Inflammatory macrophage (primary cell): ENCODE measurements at places on chromosomes 7 and 10.

GRCh38 chr7:47931005-47932004, 17.0 kb downstream of the PKD1L1 start:
- no peak for DNase-seq

DNA sequence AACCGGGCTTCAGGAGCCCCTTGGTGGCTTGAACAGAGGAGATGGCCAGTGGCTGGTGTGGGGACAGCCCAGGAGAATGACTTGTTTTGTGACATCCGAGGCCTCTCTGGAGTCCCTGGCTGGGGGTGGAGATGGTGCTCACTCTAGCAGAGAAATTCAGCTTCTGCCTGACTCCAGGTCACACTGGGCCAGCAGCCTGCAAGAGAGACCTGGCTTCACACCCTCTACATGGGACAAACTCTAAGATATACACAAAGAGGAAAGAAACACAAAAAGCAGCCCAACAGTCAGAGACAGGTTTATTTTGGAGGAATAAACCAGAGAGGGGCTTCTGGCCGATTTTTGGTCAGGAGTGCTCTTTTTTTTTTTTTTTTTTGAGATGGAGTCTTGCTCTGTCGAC, 132.8 kb downstream of the ELFN1 start:
- no peak for DNase-seq

DNA sequence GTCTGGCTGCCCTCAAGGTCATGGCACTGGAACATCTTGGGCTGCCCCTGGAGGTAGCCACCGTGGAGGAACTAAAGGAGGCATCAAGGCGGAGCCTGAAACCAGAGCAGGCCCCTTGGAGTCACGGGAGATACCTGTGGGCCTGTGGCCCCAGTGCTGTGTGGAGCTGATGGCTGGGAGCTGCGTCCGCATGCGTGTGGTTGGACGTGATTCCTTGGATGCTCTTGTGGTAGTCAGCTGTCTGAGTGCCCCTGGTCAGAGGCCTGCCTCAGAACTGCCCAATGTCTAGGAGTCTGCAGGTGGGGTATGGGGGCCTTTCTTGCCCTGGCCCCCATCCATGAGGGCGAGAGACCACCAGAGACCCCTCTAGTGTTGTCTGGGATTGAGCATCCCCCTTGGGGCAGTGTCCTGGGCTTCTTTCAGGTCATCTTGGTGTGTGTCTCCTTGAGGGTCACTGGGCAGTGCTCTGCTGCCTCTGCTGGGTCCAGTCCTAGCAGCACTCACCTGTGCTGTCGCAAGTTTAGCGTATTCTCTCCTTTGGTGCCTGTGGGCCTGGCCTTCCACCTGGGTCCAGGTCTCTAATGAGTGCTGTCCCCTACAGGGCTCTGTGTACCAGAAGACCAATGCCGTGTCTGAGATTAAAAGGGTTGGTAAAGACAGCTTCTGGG, 8.1 kb downstream of the PGAM2 start:
- no peak for DNase-seq

DNA sequence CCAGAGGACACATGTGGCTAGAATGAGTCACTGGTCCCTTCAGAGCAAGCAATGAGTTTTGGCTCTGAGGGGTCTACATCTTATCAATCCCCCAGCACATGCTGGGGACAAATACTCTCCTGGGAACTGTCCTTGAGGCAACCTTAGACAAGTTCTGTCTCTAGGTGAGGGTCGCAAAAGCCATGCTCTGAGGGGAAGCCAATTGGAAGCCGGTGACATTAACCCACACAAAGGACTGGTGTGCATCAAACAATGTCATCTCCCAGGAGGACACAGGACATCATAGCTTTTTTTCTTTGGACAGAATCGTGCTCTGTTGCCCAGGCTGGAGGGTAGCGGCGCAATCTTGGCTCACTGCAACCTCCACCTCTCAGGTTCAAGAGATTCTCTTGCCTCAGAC, 111.6 kb upstream of the ZNF722 start:
- DNase-seq: no peak

GRCh38 chr10:131972474-131973071, 9.2 kb downstream of the BNIP3 start:
- peak; percentile 45 for DNase-seq

DNA sequence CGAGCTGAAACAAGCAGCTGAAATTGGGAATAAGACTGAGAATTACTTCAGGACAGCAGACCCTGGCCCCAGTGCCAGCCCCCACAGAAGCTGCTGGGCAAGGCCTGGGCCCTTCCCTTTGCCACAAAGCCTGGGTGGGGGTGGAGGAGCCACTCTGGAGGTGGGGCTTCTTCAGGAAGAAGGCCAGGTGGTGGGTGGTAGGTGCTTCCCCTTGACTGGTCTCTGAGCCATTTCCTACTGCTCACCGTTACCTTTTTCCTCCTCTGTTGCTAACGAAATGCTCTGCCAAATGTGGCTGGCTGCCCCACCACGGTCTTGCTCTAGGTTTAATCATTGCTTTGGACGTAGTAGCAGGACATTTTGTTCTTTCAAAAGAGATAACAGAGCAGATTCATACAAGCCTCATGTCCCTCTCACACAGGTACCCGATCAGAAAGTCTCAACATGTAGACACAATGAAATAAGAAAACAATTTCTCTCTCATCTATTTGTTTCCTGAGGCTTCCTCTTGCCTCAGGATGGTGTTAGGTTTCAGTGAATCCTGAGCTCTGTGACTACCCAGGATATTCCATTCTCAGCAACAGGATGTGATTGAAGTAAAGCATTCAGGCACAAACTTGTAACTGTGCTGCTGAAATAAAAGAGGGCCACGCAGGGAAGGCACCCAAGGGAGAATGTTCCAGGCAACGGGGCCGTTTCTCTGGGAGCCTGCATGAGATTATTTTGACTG, 66.5 kb downstream of the WDR11 start:
- DNase-seq: no peak

DNA sequence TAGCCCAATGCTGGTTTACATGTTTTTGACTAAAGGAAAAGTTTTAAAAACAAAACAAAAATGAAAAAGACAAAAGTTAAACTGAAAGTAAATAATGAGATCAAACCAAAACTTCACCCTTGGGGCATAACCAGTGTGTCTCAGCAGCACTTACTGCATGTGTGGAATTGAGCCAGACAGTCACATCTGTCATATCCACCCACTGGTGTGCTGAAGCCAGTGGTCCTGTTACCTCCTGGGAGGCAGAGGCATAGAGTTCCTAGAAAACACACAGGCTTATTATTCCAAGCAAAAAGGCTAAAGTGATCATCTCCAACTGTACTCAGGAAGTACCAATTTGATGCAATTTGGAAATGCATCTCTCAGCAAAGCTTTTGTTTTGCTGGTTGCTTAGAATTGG, 40.4 kb downstream of the ASAH2 start:
- no peak for DNase-seq

DNA sequence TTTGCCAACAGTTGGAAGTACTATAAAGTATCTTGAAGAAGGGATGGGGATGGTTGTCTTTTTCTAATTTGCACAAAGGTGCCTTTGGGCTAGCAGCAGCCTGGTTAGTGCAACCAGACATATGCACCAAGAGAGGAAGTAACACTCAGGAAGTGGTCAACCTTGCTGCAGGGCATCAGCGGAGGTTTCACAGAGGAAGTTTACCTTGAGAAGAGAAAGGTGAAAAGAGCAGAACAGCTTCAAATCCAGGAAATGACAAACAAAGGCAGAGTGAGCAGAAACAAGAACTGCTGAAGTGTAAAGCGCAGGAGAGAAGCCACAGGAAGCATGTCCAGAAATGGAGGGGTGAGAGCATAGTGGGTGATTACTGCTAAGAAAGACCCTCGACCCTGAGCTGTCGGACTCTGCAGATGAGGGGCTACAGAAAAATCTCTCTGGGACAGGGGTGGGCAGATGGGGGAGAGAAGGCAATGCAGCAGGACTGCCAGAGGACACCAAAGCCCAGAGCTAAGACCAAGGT, 66.9 kb downstream of the STK17A start:
- peak; percentile 9 for DNase-seq

DNA sequence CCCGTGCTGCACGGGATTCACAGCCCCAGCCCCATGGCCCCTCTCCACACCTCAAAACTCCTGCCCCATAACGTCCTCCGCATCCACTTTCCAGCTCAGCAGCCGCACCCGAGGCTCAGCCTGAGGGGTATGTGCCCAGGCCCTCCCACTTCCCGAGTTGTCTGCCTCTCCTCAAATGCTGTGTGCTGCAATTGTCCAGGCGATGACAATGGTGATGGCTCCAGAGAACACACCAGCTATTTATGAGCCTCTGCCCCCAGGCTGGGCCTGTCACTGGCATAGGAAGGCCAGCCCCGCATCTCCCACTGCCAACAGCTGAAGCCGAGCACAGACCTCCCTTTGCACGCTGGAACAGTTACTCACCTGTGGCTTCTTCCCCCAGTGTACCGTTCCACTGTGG, 2.4 kb upstream of the LDB3 start:
- DNase-seq: no peak

DNA sequence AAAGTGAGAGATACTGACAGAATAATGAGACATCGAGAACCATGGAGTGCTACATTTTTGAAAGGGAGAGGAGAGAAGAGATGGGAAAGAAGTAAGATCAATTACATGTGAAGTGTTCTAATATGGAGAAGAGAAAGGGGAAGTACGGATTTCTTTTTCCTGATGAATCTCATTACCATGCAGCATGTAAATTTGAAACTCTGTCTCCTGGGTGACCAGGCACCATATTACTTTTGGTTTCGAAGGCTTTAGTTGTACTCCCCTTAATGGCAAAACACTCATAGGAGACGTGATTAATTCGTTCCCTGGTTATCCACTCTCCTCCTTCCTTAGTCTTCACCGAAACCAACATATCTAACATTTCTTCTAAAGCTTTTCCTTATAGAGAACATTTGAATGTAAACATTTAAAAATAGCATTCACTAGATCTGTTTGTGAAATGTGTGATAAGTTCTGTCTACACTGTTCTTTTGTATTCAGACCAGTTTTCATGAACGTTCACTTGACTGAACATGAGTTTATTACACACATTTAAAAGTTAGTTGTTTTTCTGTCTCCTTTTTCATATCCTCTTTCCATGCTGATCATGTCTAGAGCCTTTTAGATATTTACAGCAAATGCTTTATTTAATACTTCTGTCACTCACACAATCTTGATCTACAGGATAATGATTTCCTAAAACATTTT, 80.2 kb upstream of the MSRB2 start:
- no peak for DNase-seq

DNA sequence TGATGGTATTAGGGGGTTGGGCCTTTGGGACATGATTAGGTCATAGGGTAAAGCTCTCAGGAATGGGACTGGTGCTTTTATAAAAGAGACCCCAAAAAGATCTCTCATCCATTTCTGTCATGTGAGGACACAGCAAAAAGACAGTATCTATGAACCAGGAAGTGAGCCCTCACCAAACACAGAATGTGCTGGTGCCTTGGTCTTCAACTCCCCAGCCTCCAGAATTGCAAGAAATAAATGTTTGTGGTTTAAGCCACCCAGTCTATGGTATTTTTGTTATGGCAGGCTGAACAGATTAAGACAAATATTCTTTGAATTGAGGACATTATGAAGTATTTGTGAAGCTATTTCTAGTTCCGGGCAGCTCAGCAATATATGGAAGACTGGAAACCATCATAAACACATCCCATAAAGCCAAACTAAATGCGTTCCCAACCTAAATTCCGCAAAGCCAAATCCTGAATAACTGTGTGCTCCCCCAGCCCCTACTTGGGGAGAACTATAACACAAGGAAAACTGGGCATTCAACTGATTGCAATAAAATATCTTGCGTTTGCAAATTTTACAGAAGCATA, 153.7 kb downstream of the GALNT17 start:
- DNase-seq: no peak

DNA sequence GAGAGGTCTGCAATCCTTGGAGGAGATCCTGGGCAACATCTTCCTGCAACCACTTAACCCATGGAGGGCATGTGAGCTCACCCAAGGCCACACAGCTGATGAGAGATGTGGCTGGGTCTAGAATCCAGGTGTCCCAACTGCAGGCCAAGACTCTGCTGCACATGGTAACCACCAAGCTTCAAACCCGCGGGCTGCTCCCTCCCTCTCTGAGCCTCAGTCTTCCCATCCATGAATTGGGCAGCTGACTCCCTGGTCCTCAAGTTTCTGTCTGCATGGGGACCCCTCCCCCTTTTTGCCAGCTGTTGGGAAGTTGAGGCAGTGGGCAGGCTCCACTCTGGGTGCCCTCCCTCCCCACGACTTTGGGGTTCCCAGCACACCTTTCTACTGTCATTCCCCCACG, 20.9 kb upstream of the INMT start:
- DNase-seq: no peak

DNA sequence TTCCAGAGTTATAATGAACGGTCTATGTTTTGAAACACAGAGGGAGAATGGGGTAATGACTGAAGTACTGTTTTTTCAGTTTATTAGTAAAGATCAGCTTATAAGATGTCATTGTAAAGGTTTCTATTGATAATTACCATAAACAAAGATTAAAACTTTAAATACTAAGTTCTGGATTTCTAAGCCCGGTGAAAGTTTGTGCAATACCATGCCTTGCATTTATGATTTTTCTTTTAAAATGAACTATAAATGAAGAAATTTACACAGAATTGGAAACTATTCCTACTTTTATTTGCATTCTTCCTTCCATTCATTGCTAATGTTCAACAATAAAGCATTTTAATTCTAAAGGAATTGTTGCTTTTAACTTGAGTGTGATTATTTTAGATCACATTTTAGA, 4.9 kb downstream of the MEOX2 start:
- DNase-seq: no peak

GRCh38 chr7:91945476-91945875, 4.8 kb downstream of the AKAP9 start:
- peak; percentile 69 for DNase-seq

- no peak for DNase-seq
Observed at GRCh38 chr10:60652628-60653027, 125.7 kb upstream of the CDK1 start.

GRCh38 chr7:7920481-7920880, 48.1 kb upstream of the GLCCI1 start:
- no peak for DNase-seq

GRCh38 chr10:122390271-122390670, 15.8 kb downstream of the PLEKHA1 start:
- DNase-seq: no peak
